Liver (tissue), 10 donors: ENCODE measurements at places on chromosomes 7 and 10.

DNA sequence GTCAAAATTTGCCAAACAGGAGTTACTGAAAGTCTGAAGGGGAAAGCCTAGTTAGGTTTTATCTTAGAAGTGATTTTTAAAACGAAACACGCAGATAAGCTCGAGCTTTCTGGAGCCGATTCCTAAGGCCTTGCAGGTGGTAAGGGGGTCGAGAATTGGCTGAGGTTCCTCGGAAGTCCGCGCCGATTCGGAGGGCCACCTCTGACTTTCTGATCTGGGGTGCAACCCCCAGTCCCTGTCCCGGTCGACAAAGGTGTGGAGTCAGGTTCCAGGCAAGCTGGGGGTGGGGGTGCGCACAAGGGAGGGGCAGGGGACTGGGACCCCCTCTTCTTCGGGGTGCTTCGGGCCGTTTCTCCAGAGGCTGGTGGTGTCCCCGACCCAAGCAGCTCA, 701 bp upstream of the CUL1 start:
- peak; percentile 62 for DNase-seq

DNA sequence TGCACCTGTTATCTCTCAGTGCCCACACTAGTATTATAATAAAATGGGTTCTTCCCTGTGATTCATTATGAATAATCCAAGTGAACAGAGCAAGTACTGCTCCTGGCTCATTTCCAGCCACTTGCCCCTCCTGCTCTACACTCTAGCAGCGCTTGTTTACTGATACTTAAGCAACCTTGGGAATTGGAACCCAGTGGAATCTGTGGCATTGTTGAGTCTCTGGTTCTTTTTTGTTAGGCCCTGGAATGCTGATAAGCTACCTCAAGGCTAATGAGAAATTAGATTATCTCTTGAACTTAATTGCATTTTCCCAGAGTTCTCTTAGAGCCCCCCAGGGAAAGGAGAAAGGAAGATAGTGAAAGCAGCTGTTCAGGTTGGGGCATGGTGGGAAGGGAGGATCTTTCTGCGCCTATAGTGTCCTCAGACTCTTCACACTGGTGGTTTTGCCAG, 34.0 kb downstream of the PRKAR2B start:
- DNase-seq, result no peak

DNA sequence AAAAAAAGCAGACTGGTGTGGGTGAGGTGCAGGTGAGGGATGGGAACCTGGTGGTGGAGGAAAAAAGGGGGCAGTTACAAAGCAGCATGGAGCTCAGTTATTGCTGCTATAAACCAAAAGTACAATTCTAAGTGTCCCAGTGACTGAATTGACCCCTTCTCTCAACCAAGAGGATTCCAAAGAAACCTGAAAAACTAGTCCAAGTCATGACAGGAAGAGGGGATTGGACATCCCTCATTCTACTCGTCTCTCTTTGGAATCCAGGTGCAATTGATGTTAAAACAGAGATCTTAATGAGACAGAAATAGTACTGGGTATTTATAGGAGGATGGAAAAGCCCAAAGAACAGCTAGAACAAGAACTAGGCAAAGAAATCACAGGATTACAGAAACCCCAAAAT, 322.3 kb upstream of the IGFBP3 start:
- no peak for DNase-seq

DNA sequence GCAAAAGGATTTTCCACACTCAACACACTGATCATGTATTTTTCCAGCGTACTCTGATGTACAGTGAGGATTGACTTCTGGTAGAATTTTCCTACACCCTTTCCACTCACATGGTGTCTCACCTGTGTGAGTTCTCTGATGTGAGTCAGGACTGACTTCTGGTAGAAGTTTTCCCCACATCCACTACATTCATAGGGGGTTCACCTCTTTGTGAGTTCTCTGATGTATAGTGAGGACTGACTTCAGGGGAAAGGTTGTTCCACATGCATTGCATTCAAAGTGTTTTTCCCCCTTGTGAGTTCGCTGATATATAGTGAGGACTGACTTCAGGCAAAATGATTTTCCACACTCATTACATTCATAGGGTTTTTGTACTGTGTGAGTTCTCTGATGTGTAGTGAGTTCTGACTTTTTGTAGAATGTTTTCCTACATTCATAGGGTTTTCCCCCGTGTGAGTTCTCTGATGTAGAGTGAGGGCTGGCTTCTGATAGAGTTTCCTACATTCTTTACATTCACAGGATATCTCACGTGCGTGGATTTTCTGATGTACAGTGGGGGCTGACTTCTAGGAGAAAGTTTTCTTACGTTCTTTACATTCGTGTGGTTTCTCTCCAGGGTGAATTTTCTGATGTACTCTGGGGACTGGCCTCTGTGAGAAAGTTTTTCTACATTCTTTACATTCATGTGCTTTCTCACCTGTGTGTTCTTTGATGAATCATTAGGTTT, 146.5 kb downstream of the GLRX3 start:
- no peak for DNase-seq

DNA sequence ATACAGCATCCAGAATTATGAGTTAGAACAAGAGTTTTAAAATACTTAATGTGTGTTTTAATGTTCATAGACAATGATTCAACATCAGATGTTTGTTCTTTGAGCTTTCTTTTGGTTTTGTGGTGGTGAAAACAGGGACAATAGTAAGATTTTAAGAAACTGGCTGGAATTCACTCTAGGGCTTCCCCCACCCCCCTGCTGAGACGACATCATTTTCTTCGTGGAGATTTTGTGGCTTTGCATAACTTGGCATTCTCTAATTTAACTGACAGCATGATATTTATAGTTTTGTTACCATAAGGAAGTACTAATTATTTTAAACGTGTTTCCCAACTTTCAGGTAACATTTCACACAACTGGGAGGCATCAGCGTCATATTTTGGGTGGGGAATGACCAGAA, 184.1 kb downstream of the BICC1 start:
- no peak for DNase-seq

DNA sequence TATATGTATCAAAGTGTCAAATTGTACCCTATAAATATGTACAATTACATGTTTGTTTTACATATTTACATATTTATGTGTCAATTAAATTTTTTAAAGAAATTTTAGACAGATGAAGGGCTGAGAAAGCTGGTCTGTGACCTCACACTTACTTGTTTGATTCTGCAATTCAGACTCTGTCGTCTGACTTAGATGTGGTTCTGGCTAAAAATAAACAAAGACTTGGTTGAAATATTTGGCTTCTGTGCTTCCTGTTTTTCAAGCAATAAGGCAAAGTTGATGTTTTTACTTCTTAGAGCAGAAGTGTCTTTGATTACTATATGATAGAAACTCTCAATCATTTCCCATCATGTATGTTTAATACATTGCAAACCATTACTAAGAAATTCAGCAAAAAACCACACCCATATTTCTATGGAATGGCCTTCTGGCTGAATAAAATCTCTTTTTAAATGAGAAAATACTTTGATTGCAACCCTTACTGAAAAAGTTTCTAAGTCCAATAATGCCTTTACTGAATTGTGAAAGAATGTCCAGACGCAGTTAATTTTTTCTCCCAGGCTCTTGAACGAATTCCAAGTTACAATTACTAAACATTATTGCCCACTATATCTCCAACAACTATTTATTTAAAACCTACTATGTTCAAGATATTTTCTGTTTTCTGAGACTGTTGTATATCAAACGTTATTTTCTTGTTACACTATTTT, 59.5 kb upstream of the PRKG1 start:
- no peak for DNase-seq

DNA sequence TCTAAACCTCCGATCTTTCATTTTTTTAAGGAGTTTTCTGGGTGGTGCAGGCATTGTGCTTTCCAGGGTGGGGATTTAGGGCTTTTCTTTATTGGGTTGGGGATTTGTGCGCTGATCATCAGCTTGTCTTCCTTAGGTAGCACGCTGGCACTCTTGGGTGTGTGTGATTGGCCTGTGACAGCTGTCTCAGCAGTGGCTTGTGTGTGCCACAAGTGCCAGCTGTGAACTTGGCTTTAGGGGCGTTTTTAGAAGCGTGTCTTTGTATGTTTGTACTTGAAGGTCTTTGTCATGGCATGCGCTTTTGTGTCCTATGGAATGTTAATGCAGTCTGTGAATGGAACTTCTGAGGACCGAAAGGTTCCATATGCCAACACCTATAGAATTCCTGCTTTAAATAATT, 788 bp downstream of the AKAP9 start:
- DNase-seq, result peak; percentile 40
